Hematopoietic multipotent progenitor cell treated with erythropoietin and hydrocortisone succinate and interleukin-3 and kit ligand, for 4 days (in vitro differentiated cells): ENCODE measurements at places on chromosomes 4 and X.

DNA sequence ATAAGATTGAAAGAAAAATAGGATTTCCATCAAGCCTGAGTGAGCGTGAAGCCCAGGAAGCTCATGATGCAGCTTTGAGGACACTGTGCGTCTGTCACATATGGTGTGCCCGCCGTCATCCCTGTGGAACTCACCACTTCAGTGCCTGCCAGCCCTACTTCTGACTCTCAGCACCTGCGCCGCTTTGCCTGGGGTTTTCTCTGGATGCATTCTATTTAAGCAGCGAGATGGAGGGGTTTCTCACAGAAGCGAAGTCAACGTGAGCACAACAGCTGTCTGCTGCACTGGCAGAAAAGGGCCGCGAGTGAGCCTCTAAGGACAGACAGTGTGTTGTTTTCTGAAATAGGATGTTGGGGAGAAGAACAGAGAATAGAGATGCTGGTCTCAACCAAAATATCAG is 6.2 kb upstream of the TMEM128 start:
- DNase-seq = no peak

DNA sequence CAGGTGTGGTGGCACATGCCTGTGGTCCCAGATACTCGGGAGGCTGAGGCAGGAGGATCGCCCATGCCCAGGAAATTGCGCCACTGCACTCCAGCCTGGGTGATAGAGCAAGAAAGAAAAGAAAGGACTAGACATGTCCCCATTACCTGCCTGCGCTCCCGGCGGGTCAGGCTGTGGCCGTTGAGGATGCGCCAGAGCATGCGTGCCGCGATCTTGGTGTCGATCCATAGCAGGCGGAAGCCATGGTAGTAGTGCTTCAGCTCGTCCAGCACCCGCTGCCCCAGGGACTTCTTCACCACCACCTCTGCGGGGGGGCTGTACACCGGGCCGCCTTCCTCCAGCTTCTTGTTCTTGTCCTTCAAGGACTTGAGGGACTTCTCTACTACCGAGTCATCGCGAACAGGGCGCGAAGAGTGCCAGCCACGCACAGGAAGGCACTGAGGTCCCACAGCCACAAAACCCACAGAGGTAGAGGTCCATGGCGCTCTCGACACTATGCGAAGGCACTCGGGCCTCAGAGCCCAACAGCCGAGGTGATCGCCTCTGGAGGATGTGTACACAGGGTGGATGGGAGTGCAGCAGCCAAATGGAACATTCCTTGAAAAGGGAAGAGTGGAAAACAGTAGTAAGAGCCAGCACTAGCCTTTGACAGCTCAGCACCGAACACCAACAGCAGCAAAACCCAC is 14.6 kb downstream of the LETM1 start:
- peak; percentile 17 for DNase-seq

- no peak for DNase-seq
These were observed 328.2 kb downstream of the DTHD1 start for GRCh38 chr4:36609661-36610060.

DNA sequence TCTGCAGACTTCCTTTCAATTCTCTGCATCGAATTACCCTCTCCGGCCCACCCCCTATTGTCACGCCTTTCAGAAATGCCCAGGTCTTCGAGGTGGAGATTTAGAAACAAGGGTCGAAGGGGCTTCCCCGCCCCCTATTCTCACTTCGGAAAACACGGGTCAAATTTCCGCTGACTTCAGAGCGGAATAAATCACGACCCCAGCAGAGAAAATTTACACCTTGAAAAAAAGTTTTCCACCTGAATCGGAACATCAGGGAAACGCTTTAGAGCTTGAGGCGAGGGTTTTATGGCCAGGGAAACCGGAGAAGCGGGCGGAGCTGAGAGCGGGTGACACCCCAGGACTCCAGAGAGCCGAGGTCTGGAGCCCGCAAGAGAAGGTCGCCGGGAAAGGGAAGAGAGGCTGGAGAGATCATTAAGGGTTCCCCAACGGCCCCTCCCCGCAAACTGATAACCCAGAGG is 1.6 kb downstream of the SHISA3 start:
- DNase-seq = no peak

GRCh38 chrX:15382813-15383212 is 1.4 kb downstream of the VEGFD start:
- DNase-seq = peak; percentile 32

- DNase-seq = no peak
These were observed 119.6 kb downstream of the SHROOM3 start for GRCh38 chr4:76554630-76555029.

DNA sequence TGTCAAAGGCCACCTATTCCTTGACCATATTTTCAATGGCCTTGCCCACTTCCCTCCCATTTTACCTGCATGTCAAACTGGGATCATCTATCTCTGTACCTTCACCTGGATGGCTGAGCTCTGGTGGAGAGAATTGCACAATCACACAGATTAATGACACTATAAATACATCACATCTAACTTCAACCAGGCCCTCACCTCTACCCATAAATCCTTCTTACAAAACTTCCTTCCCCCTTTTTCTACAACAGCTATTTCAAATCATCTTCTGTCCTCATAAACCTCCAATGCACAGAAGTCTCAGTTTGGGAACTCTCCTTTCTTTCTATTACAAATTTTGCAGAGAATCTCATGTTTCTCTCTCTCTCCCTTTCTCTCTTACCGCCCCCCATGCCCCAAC is 9.2 kb downstream of the PALLD start:
- DNase-seq = no peak

GRCh38 chr4:122658818-122659295 is 38.0 kb upstream of the IL21 start:
- DNase-seq = no peak

GRCh38 chrX:12975670-12975965 is 708 bp downstream of the TMSB4X start:
- DNase-seq = no peak

DNA sequence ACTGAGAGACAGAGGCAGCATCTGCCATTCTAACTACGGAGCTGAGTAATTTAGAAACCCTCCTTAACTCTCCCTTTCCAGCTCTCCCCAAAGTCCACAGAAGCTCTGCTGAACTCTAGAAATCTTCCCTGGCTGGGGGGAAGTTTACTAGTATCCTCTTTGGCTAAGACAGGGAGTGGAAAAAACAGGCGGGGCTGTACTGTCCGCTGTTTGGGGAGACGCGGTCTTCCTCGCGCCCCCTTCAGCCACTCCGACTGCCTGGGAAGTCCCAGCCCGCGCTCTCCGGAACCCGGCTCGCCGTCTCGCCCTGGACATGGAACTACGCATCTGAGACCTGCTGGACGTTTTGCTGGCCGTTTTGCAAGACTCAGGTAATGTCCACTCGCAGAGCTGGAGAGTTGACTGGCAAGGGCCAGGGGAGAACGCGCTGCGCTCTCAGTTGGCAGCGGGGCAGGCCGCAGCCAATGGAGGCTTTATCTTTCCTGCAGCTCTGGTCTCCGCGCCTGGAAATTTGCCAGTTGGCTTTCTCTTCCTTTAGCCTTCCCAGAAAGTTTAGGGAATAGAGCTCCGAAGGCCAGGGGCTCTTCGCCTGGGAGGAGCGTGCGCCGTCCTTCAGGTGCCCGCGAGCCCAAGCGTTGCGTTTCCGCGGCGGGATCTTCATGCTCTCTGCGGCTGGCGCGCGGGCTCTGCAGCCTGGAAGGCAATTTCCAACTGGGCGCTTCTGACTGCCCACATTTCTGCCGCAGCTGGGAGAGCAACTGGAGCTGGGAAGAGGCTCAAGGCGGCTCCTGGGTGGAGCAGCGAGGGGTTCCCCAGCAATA is 892 bp downstream of the IL1RAPL2 start:
- DNase-seq = no peak

DNA sequence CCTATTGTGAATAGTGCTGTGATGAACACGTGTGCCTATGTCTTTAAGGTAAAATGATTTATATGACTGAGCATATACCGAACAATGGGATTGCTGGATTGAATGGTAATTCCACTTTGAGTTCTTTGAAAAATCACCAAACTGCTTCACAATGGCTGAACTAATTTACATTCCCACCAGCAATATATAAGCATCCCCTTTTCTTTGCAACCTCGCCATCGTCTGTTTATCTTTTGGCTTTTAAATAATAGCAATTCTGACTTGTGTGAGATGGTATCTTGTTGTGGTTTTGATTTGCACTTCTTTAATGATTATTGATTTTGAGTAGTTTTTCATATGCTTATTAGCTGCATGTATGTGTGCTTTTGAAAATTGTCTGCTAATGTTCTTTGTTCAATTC is 31.8 kb upstream of the UGT2A1 start:
- no peak for DNase-seq

DNA sequence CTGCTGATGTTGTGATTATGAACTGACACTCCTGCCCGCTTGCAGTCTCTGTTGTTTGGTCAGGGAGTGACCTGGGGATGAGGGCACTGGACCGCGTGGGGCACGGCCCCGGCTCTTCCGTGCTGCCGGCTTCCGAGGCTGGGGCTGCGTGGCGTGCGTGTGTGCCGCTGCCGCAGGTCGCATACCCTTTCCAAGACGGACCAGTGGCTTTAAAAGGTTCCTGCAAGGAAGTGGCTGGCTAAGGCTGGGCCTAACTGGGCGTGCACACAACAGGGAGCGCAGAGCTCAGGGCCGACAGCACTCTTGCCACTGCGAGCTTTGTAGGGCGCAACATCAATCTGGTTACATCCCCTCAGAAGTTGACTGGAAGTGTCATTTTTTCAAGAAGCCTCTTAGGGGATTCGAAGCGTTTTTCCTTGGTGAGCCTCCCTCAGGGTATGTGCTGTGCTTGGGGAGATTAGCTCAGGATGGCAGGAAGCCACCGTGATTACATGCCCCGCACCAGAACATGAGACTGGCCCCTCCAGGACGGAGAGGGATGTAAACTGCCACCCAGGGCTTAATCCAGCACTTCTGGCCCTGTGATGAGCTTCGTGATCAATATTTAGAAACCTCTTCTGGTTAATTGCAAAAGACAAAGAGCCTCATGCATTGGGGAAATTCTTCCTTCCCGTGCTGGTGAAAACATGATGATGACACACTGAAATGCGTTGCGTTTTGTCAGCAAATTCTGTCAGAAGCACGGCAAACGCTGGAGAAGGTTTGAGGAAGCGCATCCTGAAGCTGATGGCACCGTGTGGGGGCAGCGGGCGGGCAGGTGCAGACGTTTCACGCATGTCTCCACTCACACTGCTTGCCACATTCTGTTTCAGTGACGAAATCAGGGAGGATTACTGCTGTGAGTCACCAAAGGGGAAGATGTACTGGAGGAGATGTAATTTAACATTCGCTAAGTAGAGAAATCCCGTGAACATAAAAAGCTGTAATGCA is 11.1 kb downstream of the MAEA start:
- peak; percentile 72 for DNase-seq

GRCh38 chrX:4239650-4240540 is 526.4 kb upstream of the PRKX start:
- peak; percentile 11 for DNase-seq

- DNase-seq = no peak
These were observed 420.5 kb downstream of the TLL1 start for GRCh38 chr4:166293556-166293955.

GRCh38 chr4:24778464-24779225 is 16.7 kb upstream of the SOD3 start:
- no peak for DNase-seq

DNA sequence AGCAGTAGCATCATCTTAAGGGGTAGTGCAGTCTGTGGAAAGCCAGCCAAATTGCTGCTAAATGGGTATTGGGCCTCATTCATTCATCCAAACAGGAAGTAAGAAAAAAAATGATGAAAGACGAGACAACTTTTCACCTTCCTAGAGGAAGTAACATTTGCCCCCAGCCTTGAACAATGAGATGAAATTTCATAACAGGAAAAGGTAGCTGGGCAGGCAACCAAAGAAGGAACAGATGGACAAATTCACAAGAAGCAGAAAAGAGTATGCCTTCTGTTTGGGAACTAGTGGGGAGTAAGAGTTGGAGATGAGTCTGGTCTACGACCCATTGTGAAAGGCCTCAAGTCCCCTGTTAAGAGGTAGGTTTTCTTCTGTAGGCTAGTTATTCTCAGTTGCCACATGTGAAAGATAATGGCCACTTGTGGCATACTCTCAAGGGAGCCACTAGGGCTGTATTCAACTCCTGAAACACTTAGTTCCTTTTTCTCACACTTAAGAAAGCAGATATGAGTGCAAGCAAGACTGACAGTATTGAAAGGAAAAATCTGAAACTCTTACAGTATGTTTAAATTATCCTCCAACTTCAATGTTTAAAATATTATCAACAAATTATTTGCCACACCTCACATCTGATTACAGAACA is 190.4 kb downstream of the AR start:
- DNase-seq = peak; percentile 28

GRCh38 chr4:113823291-113823659 is 61.7 kb upstream of the CAMK2D start:
- DNase-seq = peak; percentile 64

DNA sequence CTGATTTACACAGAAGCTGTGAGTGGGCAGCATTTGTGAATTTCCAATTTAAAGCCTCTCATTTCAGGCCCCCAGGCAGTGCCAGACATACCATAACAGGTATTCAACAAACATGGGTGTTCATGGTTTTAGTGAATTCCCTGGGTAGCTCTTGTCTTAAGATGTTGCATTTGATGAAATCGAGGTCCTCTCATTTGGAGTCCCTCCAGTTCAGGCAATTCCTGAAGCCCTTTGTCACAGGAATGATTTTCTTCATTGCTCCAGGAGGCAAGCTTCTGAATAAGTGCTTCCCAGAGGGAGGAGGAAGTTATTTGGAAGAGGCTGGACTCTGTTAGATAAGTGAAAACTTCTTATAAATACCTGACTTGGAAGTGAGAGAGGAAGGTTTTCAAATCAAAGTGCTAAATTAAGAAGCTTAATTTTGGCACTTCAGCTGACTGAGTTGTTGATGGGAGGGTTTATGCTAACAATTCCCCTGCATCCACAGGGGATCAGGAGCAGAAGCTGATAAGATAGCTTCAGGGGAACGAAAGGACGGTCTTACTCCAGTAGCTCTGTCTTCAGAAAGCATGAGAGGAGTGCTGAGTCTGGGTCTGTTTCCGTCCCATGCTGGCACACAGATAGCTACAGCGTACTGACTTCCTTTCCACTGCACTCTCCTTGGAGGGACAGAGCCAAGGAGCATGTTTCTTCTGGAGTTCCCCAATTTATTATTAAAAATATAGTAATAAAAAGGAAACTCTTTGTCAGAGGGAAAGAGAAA is 543.1 kb downstream of the GBA3 start:
- DNase-seq = no peak

DNA sequence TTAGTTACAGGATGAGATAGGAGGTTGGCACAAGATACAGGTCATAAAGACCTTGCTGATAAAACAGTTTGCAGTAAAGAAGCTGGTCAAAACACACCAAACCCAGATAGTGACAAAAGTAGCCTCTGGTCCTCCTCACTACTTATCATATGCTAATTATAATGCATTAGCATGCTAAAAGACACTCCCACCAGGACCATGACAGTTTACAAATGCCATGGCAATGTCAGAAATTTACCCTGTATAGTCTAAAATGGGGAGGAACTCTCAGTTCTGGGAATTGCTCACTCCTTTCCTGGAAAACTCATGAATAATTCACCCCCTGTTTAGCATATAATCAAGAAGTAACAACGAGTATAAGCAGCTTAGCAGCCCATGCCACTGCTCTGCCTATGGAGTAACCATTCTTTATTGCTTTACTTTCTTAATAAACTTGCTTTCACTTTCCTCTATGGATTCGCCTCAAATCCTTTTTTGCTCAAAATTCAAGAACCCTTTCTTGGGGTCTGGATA is 1254.4 kb downstream of the PCDH7 start:
- no peak for DNase-seq

- DNase-seq = peak; percentile 22
These were observed 13.3 kb upstream of the UBA6 start for GRCh38 chr4:67714248-67714583.
